ENCODE measurements at places on chromosomes 11 and 22.
A peak's percentile ranks its signal among the peaks of the same experiment; 100 is the strongest.

GRCh38 chr22:46931414-46931813 lies 169.0 kb downstream of the TBC1D22A start:
- DNase-seq = no peak

DNA sequence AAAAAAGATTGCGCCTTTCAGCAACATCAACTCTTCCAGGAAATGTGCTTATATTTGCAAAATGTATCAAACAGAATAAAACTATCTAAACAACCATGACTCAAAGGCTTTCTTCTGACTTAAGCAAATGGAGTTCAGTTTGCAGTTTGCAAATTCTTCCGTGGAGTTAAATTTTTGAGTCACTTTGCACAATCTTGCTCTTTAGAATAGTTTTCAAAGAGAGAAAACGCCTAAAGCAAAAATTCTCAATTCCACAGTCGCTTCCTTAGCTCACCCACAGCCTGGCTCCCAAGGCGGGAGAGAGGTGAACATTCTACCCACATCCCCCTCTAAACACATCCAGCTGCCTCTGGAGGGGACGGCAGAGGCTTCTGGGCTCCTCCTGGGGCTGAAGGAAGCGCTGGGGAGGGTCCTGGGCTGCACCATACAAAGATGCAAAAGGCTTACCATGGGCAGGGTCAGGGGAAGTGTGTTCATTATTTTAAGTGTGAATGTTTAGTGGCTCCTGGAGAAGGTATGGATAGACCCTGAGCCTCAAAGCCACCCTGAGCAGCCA lies 1487.3 kb downstream of the TBC1D22A start:
- DNase-seq = no peak

GRCh38 chr22:45587638-45588505 lies 83.8 kb upstream of the ATXN10 start:
- DNase-seq = no peak

GRCh38 chr22:30247561-30247960 lies 1.0 kb upstream of the LIF start:
- DNase-seq = no peak

GRCh38 chr22:43343262-43343669 lies at the start of gene SCUBE1:
SCUBE1 (minus strand) TSS chr22:43343372; CDS start chr22:43343261, 111 bp downstream.
- DNase-seq = no peak

- DNase-seq = peak; percentile 33
These were observed 2.8 kb downstream of the PARVB start for GRCh38 chr22:44026630-44027511.

- no peak for DNase-seq
These were observed at the start of gene ART1 for GRCh38 chr11:3644817-3645235. ART1 (plus strand) TSS chr11:3645128; CDS start chr11:3659214, 14,086 bp downstream.

DNA sequence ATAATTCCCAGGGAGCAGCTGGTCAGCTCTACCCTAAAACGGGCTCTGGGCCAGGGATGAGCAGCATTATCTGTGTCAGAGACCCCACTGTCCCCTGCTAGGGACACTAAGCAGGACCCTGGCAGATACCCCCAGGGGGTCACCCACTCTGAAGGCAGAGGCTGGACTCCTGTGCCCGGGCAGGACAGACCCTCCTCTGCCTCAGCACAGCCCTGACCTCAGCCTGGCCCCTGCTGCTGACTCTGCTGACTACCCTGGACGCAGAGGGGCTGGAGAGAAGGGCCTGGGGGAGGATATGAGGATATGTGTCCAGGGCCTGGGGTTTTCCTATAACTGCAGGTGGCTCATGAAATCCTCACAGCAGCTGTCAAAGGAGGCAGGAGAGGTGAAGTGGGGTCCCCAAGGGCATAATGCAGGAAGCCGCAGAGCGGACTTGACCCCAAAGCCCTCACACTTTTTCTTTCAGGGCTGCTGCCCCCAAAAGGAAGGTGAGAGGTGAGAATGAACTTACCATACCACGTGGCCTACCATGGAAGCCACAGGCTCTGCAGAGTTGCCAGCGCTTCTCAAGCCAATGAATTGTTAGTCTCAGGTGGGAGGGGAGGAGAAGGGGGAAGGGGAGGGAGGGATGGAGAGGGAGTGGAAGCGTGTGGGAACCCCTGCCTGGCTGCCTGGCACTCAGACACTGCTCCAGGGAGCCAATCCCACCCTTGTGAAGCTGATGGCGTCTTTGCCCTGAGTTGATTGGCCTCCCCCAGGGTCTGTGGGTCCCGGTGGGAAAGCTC lies 76.7 kb upstream of the WNT11 start:
- no peak for DNase-seq

GRCh38 chr11:3675971-3676370 lies 4.8 kb upstream of the CHRNA10 start:
- no peak for DNase-seq

- peak; percentile 26 for DNase-seq
These were observed 30.6 kb upstream of the TMPRSS4 start for GRCh38 chr11:118046051-118046963.

DNA sequence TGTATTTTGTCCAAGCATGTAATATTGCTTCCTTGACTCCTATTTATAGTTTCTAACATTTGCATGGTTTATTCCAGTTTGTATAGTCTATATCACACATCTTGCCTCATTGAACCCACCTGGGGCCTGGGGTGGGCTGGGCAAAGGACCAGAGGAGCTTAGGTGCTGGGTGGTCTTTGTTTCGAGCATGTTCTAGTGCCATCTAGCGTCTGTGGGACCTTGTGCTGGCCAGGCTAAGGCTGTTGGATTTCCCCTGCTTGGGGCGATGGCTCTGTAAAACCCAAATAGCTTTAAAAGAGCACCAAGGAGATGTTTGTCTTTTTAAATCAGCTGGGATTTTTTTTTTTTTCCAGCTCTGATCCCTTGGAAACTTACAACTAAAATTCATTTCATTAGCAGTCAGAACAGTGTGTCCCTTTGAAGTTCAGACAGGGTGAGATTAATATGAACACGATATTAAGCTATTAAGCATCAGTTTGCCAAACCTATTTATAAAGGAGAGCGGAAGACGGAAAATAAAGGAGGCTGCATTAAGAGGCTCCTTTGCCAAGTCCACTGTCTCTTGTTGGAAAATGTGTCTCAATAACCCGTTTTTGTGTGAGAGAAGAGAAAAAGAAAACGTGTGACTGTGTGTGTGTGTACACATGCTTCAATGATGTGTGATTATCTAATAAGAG lies 157.4 kb downstream of the COMMD9 start:
- DNase-seq = no peak

- no peak for DNase-seq
These were observed 23.6 kb downstream of the SREBF2 start for GRCh38 chr22:41856469-41856868.

GRCh38 chr11:70546191-70546940 lies 148.0 kb downstream of the CTTN start:
- no peak for DNase-seq

DNA sequence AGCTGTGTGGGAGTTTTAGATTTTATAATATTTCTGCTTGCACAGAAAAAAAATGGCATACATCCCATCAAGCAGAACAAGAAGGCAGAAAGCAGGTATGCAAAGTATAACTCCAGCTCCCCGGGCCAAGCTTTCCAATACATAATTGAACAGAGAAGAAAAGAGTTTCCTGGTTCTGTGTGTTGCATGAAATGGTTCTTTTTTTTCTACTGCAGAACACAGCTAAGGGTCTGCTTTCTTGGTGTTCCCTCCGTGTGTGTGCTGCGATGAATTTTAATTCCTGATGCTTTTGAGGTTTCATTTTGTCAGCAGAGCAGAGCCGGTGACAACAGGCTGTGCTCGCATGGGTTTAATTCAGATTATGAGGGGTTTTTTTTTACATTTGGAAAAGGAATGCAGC lies 70.7 kb upstream of the TTC12 start:
- DNase-seq = no peak

DNA sequence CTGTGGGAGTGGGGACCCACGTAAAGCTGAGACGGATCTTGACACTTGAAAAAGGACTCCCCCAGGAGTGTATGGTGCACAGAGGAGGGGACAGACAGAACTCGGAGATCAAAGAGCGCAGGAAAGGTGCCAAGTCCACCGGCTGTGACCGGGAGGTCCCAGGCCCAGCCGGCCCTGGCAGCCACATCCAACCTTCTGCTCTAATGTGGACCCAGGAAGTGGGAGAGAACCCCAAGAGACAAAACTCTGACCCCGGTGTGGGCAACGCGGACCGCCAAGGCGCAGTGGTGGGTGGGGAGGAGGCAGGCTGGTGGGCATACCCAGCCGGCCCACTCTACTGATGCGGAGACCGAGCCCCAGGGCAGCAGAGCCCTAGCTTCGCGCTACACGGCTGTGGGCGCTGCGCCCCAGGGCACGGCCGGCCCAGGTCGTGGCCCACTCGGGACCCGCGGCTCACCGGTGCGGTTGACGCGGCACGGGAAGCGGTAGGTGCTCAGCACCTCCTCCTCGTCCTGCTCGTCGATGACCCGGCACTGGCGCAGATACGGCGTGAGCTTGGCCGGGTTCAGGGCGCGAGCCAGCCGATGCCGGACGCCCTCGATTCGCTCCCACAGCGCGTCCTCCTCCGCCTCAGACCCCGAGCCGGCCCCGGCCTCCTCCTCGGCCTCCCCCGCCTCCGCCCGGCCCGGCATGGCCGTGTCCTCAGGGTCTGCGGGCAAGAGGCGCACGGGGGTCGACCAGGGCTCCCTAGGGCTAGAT lies 527 bp downstream of the CARD10 start:
- no peak for DNase-seq

GRCh38 chr11:119152604-119153003 lies 3.8 kb downstream of the ABCG4 start:
- DNase-seq = no peak

GRCh38 chr11:15905366-15906104 lies 450.8 kb downstream of the SOX6 start:
- DNase-seq = no peak

GRCh38 chr11:64712430-64713015 lies 10.5 kb downstream of the NRXN2 start:
- no peak for DNase-seq

DNA sequence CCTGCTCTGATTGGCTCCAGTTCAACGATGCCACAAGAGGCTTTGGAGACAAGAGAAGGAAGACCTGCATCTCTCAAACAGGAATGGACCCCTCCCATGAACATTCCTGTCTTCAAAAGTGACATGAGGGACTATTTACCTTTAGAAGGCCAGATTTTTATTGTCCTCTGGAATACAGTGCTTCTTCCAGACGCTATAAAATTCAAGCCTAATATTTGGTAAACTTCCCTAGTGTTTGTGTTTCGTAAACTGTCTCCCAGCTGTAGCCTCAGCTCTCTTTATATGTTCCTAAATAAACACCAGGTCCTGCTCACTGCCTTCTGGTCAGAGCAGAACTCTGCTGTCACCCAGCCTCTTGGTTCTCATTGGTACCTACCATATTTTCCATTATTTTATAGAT lies 157.8 kb downstream of the CCDC34 start:
- DNase-seq = no peak

- DNase-seq = no peak
These were observed 65.0 kb downstream of the PARVB start for GRCh38 chr22:44088976-44089570.

GRCh38 chr11:104830080-104830479 lies 68.2 kb downstream of the CASP12 start:
- DNase-seq = no peak

DNA sequence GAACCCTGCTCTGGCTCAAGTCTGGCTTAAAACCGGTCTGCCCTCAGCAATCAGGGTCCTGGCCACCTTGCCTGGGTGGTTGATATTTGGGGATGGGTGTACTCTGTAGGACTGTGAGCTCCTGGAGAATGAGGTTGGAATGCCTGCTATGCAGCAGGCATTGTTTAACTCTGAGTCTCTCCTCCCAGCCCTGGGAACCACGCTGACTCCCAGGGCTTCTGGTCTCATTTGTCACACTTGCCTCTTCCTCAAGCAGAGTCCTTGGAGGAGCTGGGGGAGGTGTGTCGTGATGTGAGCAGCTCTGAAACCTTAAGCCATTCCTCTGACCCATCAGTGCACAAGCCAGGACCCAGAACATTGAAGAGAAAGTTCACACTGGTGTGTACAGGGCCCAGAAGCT lies 340.1 kb downstream of the MN1 start:
- DNase-seq = no peak

- DNase-seq = no peak
These were observed 86.5 kb upstream of the PITPNB start for GRCh38 chr22:28005513-28005912.

- no peak for DNase-seq
These were observed 27.0 kb upstream of the MTMR2 start for GRCh38 chr11:95950905-95951304.

DNA sequence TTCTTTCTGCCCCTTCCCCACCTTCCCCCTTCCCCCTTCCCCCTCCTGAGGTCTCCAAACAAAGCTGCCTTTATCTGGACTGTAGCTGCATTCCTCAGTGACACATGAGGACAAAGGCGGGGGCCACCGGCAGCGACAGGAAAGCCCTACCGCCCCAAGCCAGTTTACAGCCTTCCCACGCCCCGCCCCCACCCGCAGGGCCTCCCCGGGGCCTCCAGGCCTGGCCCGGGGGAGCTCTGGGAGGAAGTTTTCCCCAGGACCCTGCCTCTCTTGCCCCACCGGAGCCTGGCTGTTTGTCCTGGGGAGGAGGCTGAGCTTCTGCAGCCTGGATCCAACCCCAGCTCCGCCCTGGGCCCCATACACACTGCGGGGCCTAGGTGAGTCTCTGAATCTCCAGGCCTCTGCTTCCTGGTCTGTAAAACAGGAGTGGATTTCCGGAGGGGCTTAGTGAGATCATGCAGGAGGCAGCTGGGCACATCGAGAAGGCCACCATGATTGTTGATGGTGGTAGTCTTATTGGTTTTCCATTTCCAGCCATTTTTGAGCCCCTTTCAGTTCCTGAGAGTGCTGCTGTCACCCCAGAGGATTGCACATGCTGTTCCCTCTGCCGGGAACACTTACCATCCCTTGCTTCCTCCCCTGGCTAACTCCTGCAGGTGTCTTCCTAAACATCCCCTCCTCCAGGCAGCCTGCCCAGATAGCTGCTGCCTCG lies 130.7 kb downstream of the MN1 start:
- DNase-seq = no peak

DNA sequence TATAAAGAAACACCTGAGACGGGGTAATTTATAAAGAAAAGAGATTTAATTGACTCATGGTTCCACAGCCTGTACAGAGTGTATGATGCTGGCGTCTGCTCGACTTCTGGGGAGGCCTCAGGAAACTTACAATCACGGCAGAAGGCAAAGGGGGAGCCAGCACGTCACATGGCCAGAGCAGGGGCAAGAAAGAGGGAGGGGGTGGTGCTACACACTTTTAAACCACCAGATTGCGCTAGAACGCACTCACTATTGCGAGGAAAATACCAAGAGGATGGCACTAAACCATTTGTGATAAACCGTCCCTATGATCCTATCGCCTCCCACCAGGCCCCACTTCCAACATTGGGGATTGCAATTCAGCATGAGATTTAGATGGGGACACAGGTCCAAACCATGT lies 79.7 kb upstream of the CARD18 start:
- DNase-seq = no peak

- no peak for DNase-seq
These were observed 25.6 kb downstream of the TRIM29 start for GRCh38 chr11:120112174-120112796.
